Keratinocyte (primary cell): ENCODE measurements at places on chromosomes 1 and 21. TPM values are rescaled to one million over a fixed set of nuclear protein-coding genes. Genes with fewer than 3 reads are reported as not detected.

Gene S100A8
- 99.7 to 1,918 TPM (median 403 TPM) in 3 replicates for polyA plus RNA-seq

Gene MRPS21
- polyA plus RNA-seq, result 82.5 to 159 TPM (median 149 TPM) in 3 replicates

Gene CDC20
- 13.6 to 102 TPM (median 84.2 TPM) in 3 replicates for polyA plus RNA-seq

Gene HAPLN2
- polyA plus RNA-seq, result not detected in 3 replicates

Gene OR2L2
- polyA plus RNA-seq, result 0.03 TPM in 1 of 3 replicates, not detected in the others

Gene LGR6
- polyA plus RNA-seq, result 0.39 to 1.5 TPM (median 0.42 TPM) in 3 replicates

Gene HCRTR1
- polyA plus RNA-seq, result not detected in 3 replicates
